A172 (cell line): ENCODE measurements at places on chromosomes 3 and 15. TPM values are rescaled to one million over a fixed set of nuclear protein-coding genes. Genes with fewer than 3 reads are reported as not detected.

Gene SLC9A9
- total RNA-seq: 1.1 and 1.8 TPM in 2 replicates

Gene LAMB2
- total RNA-seq: 189 and 192 TPM in 2 replicates

Gene PEX11A
- 6.3 and 7.2 TPM in 2 replicates for total RNA-seq

Gene TTLL13
- total RNA-seq: not detected in 2 replicates

Gene PLS1
- 6.6 and 7.0 TPM in 2 replicates for total RNA-seq

Gene RASGRP1
- 1.5 and 1.6 TPM in 2 replicates for total RNA-seq

Gene SAXO2
- 1.1 and 2.5 TPM in 2 replicates for total RNA-seq

Gene COMMD4
- total RNA-seq: 145 and 148 TPM in 2 replicates

Gene LTF
- not detected in 2 replicates for total RNA-seq

Gene RARRES1
- not detected in 2 replicates for total RNA-seq

Gene ZNF502
- 0.69 and 0.93 TPM in 2 replicates for total RNA-seq

Gene STARD5
- total RNA-seq: 0.86 and 1.7 TPM in 2 replicates

Gene SLC9C1
- total RNA-seq: not detected in 2 replicates

Gene HTD2
- total RNA-seq: 6.2 TPM in 2 replicates

Gene OGG1
- total RNA-seq: 27.5 and 37.9 TPM in 2 replicates
